Upper lobe of right lung (tissue), 1 donor: ENCODE measurements at places on chromosomes 11 and 22.

- no peak for DNase-seq
Measured at GRCh38 chr11:77865805-77866204, 44.9 kb downstream of the AAMDC start.

- DNase-seq = no peak
Measured at GRCh38 chr22:48667289-48667688, 1160.4 kb downstream of the BRD1 start.

- DNase-seq = no peak
Measured at GRCh38 chr22:24424901-24425775, 2.3 kb upstream of the ADORA2A start.

GRCh38 chr11:74280494-74280893 is 30.9 kb downstream of the P4HA3 start:
- no peak for DNase-seq

- DNase-seq = no peak
Measured at GRCh38 chr11:12540075-12540680, 134.0 kb upstream of the TEAD1 start.

DNA sequence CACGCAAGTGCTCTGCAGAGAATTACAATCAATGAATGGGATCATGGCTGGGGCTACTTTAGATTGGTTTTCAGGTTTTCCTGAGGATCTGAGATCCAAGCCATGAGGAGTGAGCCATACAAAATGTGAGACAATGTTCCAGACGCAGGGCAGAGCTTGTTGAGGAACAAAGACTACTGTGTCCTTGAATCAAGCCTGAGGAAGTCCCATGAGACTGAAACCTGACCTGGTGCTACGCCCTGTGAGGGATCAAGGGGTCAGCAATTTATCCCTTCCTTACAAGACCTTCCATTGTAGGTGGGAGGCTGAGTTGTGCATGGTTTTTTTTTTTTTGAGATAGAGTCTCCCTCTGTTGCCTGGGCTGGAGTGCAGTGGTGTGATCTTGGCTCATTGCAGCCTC is 2.1 kb downstream of the INCENP start:
- no peak for DNase-seq

- no peak for DNase-seq
Measured at GRCh38 chr11:91459840-91460239, 764.8 kb upstream of the FAT3 start.

- DNase-seq = no peak
Measured at GRCh38 chr11:46302866-46303265, 25.4 kb downstream of the CREB3L1 start.

- no peak for DNase-seq
Measured at GRCh38 chr11:27673979-27674663, 26.1 kb downstream of the BDNF start.

GRCh38 chr11:79942646-79943045 is 501.8 kb upstream of the TENM4 start:
- no peak for DNase-seq

DNA sequence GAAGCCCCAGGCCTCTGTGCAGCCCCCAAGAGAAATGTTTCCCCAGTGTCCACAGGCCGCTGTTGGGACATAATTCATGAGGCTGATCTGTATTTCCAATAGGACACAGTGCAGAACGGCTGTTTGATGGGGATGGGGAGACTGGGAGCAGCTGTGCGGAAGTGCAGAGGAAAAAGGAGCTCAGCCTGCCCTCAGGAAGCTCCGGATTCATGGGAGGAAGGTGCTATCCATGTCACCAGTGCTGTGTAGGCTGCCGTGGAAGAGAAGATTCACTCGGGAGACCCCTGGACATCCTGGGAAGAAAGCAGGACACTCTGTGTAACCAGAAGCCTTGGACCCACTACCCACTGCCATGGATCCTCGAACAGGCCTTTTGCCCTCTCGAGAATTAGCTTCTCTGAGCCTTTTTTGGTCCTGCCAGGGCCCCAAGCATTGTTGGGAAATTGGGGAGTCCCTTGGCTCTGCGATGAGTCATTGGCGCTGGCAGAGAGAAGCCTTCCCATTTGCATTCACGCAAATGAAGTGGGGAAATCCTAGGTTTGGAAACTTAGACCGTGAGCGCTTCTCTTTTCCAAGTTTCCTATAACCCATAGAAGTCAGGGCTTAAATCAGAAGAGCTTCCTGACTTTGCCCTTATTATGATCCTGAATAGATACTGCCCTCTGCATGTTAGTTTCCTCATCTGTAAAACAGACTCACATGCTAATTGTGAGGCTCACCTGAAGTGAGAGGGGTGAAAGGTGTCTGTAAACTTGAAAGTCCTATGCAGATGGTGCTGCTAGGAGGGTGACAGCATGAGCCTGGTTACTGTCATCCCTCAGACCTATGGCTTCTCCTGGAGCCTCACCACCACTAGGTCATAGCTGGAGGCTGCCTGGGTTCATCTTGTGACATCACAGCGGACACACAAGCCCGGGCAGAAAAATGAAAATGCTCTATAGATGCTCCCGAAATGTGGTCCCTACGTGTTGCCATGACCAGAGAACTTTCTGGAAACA is 229.2 kb upstream of the B3GAT1 start:
- no peak for DNase-seq

DNA sequence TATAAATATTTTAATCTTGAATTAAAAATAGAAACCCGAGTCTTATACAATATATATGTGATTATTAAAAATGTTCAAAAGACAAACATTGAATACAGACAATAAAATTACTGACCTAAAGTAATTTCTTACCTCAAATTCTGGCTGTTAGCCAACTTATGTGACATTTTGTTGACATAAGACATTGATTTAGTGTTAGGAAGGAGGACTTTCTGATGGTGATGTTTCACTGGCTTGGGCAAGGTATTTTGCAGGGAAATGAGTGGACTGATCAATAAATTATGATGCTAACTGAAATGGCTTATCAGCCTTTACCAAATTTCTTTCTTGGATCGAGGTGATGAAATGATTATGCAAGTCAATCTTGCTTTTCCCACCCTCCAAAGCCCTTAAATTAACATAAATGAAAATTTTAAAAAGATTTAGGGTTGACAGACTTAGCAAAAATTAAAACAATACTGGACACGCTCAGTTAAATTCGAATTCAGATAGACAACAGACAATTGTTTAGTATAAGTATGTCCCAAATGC is 33.2 kb upstream of the FZD4 start:
- DNase-seq = no peak

GRCh38 chr11:41660585-41660984 is 201.1 kb upstream of the LRRC4C start:
- no peak for DNase-seq

GRCh38 chr11:44780940-44781631 is 54.3 kb downstream of the TSPAN18 start:
- DNase-seq = peak; percentile 60
